Posterior vena cava (tissue), 2 donors: ENCODE measurements at places on chromosomes 12 and 14.

DNA sequence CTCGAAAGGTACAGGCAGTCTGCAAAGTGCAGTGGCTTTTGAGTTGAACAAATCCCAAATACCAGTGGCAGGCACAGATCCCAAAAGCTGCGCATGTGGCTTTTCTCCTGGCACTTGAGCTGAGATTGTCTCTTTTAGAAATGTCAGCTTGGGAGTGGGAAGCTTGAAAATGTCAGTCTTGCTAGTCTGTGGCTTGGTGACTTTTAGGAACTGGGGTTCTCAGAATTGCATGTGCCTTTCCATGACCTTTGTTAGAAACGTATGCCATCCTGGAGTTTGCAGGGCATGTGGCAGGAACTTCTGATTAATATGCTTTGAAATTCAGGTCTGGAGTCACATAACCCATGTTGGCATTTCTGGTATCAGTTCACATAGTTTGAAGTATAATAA lies 182.1 kb downstream of the CHST11 start:
- DNase-seq: no peak

GRCh38 chr12:11812586-11813437 lies 163.3 kb downstream of the ETV6 start:
- no peak for DNase-seq

DNA sequence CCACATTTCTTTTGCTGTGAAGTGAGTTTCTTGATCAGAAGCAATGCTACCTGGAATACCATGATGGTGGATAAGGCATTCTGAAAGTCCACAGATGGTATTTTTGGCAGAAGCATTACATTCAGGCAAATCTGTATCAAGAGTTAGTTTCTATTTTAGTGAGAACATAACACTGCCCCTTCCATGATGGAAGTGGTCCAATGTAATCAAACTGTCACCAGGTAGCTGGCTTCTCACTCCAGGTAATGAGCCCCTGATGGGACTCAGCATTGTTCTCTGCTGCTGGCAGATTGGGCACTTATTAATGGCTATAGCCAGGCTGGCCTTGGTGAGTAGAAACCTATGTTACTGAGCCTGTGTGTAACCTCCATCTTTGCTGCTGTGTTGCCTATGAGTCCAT lies 80.7 kb downstream of the KCNA5 start:
- DNase-seq: no peak

DNA sequence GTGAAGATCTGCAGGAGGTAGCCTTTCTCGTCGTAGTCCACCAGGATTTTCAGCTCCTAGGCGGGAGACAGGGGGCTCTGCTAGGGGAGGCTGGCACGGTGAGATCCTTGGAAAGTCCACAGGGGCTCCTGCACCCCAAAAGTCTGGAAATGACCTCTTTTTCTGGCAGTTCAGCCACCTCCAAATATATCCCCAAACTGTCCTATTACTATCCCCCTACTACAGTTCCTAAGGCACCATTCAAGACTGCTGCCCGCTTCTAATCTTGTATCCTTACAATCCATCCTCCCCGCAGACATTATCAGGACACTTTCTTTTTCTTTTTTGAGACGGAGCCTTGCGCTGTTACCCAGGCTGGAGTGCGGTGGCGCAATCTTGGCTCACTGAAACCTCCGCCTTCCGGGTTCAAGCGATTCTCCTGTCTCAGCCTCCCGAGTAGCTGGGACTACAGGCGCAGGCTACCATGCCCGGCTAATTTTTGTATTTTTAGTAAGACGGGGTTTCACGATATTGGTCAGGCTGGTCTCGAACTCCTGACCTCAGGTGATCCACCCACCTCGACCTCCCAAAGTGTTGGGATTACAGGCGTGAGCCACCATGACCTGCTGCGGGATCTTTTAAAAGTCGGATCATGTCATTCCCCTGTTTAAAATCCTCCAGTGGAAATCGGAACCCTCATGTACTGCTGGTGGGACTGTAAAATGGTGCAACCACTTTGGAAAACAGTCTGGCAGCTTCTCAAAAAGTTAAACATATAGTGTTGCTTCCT lies 18.5 kb downstream of the HPD start:
- no peak for DNase-seq

DNA sequence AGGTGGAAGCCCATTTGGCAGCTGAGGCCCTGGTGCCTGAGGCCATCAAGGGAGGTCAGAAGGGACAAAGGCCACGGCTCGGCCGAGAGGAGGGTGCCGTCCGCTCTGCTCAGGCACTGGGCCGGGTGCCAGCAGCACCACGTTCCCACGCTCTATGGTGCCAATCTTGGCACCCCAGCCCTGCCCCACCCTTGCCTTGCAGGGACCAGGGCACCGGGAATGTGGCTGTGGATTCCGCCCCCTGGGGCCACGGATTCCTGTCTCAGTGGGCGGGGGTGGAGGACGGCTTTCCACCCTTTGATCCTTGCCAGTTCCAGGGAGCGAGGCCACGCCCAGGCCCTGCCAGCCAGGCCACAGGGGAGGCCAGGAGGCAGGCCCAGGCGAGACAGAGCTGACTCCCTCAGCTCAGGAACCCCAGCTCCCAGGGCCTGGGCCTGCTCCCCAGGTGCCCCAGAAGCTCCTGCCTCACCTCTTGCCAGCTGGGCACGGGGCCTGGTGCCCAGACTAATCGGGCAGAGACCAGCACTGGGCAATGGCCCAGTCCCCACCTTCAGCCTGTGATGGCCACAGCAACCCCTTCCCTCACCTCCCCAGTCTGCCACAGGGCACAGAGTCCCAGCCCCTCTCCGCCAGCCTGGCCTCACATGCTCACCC lies 26.4 kb upstream of the GPR132 start:
- peak; percentile 87 for DNase-seq

- DNase-seq: no peak
Observed at GRCh38 chr12:8590842-8591545, 21.7 kb downstream of the AICDA start.

DNA sequence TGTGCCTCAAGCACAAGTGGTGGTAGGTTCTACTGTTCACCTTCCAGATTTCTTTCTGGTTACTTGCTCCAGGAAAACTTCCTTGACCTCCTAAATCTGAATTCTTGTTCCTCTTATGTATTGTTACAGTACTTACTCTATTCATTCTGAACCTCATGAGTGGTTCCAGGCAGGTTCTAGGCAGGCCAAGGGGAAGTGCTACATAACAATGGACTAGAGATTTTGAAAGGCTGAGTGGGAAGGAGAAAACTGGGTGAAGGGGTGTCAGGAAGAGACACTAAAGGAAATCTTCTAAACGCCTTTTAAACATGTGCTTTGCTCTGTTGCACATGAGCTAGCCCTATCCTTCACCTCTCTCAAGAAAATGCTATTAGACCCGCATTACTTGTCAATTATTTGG lies 1.6 kb downstream of the YARS2 start:
- DNase-seq: no peak

- no peak for DNase-seq
Observed at GRCh38 chr12:129549656-129550055, 354.2 kb downstream of the TMEM132D start.

- DNase-seq: no peak
Observed at GRCh38 chr12:32084017-32084688, 22.5 kb upstream of the BICD1 start.

- DNase-seq: no peak
Observed at GRCh38 chr12:128790221-128790620, 33.5 kb downstream of the SLC15A4 start.

- no peak for DNase-seq
Observed at GRCh38 chr12:125105600-125105999, 40.4 kb downstream of the AACS start.

DNA sequence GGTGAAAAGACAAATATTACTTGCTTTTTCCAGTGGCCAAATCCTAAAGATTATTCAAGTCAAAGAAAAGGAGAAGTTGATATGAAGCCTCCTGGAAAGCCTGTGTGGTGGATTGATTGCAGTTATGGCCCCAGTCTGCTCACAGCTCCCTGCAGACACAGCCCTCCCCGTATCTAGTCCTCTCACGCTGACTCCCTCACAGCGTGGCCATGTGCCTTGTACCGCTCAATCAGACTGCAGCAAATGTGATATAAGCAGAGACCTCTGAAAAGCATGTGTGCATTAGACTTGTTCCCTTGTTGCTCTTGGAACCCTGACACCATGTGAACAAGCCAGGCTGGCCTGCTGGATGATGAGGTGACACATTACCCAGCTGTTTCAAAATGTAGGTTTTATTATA lies 398.0 kb upstream of the GARIN6 start:
- no peak for DNase-seq

DNA sequence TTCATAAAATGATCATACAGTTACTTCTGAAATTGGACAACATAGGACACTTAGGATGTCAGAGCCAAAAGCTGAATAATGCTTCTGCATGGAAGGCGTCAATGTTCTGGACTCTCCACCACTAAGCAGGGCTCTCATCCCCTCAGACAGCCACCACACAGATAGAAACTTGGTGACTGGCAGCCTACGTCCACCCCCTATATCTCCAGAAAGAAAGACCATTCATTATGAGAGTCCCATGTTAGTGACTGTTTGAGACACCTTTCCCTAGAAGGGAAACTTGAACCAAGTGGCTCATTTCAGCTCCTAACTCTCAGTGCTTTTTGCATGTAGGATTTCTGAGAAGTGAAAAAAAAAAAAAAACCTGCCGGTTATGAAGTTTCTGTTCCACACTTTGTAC lies 251.0 kb upstream of the FKBP4 start:
- no peak for DNase-seq

DNA sequence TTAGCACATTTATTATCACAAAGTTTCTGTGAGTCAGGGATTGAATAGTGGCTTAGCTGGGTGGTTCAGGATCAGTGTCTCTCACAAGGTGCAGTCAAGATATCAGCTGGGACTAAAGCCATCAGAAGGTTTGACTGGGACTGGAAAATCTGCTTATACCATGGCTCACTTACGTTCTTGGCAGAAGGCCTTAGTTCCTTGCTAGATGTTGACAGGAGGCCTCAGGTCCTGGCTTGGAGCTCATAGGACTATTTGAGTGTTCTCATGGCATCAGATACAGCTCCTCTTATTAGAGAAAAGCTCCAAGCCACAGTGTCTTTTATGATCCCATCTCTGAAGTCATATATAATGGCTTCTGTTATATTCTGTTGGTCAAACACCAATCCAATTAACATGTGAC lies 127.3 kb downstream of the SLC6A15 start:
- no peak for DNase-seq

GRCh38 chr12:2539938-2540337 lies 254.8 kb upstream of the FKBP4 start:
- DNase-seq: no peak

- DNase-seq: no peak
Observed at GRCh38 chr12:114479831-114480230, 73.9 kb upstream of the TBX5 start.

DNA sequence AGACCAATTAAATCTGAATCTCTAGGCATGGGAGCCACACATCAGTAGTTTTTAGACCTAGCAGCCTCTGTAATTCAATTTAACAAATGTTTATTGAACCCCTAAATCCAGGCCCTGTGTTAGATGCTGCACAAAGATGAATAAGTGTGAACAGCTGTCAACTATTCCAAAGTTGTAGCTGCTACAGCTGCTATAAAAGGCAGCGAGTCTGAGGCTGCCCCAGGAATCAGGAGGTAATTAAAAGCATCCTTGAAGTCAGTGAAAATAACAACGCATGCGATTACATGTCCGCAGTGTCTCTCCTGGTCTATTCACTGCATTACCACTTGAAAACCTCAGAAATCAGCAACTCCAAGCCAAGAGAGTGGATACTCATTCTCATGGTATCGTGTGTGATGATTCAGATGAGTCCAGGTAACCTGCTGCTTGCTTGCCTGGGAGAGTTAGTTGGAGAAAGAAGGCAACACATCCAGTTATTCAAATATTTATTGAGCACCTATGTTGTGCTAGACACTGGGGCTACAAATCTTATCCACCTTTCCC lies 34.9 kb upstream of the DDHD1 start:
- no peak for DNase-seq

DNA sequence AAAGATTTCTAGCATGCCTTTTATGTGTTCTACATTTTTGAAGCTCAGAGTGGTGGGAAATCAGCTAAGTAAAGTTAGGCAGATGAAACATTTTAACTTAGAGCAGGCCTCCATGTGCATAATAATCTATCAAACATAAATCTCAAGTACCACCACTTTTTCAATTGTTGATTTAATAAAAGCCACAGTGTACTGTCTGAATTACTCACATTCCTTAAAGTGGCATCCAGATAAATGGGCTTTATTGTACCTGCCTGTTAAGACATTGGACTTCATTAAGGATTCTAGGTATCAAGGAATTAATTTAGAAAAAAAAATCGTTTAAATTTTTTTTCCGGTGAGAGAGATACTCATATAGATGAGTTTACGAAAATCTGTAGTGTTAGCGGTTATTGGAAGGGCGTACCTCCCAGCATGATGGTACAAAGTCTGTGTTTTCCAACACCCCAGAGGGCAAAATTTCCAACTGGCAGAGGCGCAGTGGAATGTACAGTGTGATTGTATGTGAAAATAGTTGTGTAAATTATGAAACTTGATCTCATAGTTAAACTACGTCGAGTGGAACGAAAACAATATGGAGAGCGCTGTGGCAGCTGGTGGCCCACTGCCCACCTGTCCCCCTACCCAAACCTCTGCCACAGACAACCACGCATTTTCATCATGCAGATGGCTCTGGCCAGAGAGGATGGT lies 25.0 kb downstream of the ELK3 start:
- no peak for DNase-seq

DNA sequence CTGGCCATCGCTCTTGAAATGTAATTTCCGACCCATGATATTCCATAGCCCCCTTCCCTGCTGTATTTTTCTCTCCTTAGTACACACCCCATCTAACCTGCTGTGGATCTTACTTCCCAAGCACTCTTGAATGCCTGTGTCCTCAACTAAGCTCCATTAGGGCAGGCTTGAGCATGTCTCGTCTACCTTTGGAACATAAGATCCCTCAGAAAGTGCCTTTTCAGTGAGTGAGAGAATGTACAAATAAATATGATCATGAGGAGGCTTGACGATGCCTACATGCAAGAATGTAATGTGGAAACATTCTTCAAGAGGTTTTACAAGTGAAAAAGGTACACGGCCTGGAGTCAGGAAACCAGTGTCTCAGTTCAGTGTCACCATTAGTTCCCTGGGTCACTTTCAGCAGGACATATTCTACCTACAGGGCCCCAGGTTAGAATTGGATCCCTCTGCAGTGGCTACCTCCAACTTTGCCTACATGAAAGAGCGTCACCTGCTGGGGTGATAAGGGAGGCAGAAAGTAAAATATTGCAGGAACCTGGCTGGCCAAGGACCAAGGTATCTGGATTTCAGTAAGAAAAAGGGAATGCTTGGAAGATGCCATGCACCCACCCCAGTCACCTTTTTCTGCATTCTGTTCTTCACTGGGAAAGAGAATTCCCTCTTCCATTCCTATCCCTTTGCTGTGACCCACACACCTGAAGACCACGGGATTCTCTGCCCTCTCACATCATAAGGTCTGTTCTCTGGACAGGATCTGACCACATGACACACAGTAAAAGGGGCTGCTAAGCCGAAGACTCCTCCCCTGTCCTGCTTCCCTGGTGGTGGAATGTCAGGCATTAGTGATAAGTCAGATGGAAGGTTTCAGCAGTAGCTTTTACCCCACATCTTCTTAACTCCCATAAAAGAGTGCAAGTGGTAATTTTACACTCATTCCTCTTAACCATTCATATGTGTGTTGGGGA lies 24.6 kb upstream of the SERPINA1 start:
- DNase-seq: no peak
